ENCODE measurements at places on chromosomes 7 and 10.
A peak's percentile ranks its signal among the peaks of the same experiment; 100 is the strongest.

DNA sequence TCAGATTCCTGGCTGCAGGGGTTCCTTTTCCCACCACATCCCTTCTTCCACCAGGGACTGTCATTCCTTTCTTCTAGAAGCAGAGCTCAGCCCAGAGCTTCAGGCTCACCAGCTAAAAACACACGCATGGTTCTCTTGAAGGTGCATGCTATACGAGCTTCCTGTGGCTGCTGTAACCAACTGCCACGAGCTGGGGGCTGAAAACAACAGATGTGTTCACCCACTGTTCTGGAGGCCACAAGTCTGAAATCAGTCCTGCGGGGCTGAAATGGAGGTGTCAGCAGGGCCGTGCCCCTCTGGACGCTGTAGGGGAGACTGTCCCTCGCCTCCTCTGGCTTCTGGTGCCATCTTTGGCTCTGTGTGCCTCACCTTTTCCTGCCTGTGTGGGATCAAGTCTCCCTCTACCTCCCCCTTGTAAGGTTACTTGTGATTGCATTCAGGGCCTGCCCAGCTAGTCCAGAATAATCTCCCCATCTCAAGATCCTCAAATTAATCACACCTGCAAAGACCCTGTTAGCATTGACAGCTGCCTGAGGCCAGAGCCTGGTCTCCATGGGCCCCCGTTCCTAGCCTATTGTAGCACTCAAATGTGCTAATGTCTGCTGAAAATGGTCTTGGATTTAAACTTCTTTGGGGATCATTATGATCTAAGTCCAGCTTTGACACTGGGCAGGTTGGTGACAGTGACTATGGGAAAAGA, 13.7 kb downstream of the RAB19 start:
- no peak for DNase-seq

GRCh38 chr7:115267503-115267902, 345.6 kb downstream of the MDFIC start:
- peak; percentile 2 for DNase-seq

DNA sequence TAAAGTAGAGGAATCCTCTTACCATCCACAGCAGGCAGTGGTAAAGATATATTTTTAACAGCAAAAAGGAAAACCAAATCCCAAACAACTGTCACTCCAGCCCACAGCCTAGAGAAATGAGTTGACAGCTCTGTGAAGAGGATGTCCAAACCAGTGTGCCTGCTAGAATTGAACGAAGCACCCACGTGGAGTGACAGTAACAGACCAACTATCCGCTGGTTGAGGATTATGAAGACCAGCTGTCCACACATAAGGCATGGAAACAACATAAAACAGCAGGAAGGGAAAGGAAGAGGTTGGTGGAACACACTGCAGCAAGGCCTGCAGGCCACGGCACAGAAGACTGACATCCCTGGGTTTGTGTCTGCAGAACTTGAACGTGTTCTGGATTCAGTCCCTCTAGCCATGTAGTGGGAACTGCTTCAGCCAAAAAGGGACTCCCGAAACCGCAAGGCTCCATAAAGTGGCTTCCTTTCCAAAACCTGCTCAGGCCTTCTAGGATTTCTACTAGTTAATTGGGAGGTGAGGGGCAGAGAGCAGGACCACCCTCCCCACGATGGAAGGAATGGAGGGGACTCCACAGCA, 324.4 kb downstream of the BICC1 start:
- DNase-seq, result no peak

DNA sequence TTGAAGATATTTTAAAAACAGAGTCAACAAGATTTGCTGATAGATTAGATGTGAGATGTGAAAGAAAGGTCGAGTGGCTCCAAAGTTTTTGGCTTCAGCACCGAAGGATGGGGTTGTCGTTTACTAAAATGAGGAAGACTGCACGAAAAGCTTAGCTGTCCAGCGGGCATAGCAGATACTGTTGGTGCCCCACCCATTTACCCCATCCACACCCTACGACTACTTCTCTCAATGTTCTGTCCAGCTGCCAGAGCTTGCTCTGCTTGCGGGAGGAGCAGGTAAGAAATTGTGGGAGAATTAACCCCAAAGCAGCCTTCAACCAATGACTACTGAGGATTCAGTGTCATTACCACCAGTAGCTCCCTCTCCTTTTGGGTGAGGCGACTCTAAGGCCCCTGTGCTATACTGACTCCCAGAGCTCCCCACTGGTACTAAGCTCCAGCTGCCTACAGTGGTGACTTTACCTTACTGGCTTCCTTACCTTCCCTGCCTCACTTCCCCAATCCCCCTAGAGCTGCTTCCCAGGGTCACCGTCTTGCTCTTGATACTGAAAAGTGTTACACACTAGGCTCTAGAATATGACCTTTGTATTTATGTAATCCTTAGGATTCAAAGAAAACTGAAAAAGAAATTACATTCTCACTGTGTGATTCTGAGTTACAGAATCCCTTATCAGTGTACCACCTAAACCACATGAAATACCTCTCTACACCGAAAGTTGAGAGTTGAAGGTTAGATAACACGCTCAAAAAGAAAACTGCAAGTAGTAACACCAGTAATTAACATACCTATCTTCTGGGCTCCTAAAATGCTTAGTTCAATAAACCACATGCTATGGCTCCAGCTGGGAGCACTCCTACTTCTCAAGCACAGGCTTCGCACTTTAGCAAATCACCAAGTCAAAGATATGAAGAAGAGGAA, 22.3 kb downstream of the CACUL1 start:
- no peak for DNase-seq

DNA sequence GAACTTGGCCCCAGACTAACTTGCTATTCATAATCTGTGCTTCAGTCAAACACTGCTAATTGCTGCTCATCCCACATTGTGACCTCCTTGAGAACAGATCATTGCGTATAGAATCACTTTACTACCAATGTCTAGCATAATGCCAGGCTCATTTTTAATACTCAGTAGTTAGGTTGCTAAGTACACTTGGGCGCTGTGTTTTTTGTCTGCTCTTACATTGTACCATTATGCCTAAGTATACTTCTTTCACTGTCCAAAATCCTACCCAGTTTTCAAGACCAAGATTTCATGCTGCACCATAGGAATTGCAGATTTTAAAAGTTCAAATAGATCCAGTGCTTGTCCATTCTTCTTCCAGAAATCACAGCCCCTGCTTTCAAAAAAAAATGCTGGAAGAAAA, 32.8 kb upstream of the TMEM106B start:
- DNase-seq, result no peak

DNA sequence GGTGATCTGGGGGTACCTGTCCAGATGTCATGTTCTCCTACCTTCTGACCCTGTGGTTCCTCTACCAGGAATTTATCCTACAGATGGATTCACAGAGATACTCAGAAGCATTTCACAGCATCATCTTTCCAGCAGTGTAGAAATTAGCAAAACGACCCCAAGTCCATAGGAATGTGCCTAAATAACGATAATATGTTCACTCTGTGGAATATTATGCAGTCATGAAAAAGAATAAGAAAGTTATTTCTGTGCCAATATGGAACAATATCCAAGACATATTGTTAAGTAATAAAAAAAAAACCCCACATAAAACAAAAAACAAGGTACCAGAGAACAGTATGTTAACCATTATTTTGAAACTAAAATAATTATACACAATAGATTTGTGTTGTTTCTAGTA, 123.8 kb upstream of the SDK1 start:
- DNase-seq, result no peak

GRCh38 chr7:87627634-87627994, 584 bp upstream of the RUNDC3B start:
- no peak for DNase-seq

GRCh38 chr7:6167004-6167551, 105.3 kb downstream of the CYTH3 start:
- DNase-seq, result no peak

- no peak for DNase-seq
Observed at GRCh38 chr10:3684891-3685290, 100.1 kb downstream of the KLF6 start.

GRCh38 chr10:23200997-23201652, 9.0 kb downstream of the PTF1A start:
- DNase-seq, result no peak

DNA sequence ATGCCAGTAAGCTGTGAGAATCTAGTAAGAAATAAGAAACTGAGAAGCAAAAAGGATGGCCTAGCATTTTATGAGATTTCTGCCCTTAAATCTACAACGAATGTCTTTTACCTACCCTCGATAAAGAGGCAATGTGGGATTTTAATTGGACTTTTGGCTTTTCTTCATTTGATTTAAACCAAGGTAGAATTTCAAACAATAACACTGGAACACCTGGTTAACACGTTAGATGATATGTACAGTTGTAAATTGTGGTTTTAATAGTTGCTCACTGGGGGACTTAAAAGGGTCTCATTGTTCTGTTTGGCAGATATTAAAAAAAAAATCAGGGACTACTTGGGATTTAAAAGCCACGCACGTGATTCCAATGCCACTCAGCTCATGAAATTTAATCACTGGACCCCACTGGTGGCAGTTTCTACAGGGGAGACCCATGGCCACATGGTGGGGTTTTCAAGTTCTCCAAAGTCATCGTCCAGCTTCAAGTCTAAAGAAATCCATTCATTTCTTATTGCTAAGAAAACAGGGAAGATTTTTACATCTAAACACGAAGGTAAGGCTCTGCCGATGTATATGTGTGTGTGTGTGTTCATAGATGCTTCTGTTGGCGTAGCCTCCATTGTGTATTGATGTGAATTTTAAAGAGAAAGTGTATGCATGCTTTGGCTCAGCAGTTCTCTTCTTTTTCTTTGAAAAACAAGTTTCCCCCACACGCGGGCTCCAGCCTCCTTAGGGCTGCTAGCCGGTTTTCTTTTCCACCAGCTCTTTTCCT, 588.6 kb upstream of the MKI67 start:
- DNase-seq, result no peak

- DNase-seq, result no peak
Observed at GRCh38 chr10:129388435-129388834, 78.6 kb upstream of the MGMT start.

DNA sequence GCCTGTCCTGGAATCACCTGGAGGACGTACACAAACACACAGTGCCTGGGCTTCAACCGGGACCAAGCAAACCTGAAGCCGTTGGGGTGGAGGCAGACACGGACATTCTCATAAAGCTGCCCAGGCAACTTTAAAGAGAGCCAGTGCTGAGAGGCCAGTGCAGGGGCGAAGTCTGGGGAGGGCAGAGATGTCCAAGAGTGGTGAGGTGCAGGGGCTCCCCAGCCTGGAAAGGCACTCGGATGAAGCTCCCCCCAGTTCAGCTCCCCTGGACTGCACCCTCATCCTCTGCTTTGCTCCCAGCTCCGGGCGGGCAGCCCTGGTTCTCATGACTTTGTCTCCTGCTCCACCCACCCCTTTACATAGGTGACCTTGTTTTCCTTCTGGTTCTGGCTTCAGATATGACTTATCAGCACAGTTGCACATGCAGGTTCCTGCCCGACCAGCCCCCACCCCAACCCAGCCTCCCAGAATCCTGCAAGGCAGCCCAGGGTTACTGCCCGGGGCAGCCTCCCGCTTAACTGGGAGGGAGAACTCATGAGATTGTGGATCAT, 60.8 kb upstream of the EEPD1 start:
- no peak for DNase-seq

DNA sequence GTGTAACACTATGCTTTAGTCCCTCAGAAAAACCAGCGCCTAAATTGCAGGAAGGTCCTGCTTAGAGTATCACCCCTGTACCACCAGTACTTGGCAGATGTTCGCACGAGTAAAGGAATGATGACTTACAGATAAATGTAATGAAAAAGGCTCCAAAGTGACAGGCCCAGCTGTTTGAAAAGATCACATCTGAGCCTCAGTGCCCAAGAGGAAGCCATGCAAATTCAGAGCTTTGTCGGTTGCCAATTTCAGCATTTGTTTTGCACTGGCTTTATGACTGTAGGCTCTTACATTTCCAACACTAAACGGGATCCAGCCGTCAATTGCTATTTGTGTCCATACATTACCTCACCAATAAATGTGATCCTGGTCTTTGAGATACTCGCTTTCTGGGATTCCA, 60.6 kb upstream of the GAD2 start:
- no peak for DNase-seq

DNA sequence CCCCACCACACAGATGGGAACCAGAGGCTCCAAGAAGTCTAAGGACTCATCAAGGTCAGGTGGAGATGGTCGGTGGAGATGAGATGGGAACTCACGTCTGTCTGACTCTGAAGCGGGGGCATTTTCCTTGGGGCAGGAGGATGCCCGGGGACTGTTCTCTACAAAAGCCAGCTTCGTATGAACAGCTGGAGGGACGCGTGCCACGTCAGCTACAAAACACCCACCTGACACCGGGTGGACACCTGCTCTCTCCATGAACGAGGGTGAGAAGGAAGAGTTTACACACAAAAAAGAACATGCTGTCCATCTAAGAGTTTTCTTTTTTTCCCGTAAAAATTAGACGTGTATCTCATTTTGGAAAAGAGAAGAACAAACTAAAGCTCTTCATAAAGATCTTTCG, 47.7 kb downstream of the C10orf143 start:
- no peak for DNase-seq

GRCh38 chr10:68604441-68604840, 44.3 kb downstream of the TET1 start:
- no peak for DNase-seq

DNA sequence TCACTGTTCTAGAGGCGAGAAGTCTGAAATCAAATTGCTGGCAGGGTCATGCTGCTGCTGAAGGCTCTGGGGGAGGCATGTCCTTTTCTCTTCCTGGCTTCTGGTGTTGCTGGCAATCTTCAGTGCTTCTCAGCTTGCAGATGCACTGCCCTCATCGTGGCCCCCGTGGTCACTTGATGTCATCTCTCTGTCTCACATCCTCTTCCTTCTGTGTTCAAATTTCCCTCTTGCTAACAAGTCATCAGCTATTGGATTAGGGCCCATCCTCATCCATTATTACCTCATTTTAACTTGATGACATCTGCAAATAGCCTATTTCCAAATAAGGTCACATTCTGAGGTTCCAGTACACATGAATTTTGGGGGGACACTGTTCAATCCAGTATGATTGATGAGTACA, 36.6 kb upstream of the SRGN start:
- DNase-seq, result peak; percentile 60

Measured in GM13977 (cell line).